ENCODE measurements at places on chromosomes 7 and 10. TPM values are rescaled to one million over a fixed set of nuclear protein-coding genes. Genes with fewer than 3 reads are reported as not detected.

DNA sequence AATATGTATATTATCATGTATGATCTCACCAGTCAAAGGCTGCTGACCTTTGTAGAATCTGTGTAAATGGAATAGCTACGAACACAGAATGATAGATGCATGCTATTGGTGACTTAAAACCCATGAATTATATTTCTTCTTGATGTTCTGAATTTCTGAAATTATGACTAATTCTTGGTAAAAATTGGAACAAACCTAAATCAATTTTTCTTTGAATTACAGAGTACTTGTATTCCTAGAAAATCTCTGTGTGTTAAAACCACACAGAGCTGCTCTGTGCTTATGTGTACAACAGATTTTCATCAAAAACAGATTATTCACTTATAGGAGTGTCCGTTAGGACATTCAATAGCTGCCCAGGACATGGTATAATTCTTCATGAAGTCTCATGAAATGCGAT, 108.3 kb upstream of the MDFIC start:
- H3K27me3 ChIP-seq = peaks cover 12% of the 10 kb centered on the region
- H3K4me3 ChIP-seq = peak overlapping the region; percentile 68
- no peak for DNase-seq
- no peak overlapping the region for H3K27ac ChIP-seq
- peaks cover 39% of the 10 kb centered on the region for H3K4me1 ChIP-seq

DNA sequence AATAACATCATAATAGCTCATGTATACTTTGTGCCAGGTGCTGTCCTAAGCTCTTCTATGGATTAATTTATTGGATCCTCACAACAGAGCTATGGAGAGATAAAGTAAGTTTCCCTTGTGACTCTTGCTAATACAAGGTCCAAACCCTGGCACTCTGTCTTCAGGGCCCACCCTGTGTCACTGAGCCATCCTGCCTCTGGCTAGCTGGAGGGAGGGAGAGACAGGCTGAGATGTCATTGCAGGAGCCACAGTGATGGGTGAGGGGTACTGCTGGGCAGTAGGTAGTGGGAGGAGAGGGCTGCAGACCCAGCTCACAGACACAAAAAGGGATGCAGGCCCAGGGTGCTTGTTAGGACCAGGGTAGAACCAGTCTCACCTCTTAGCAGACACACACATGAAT, 16.9 kb downstream of the GCK start:
- H3K4me3 ChIP-seq = no peak overlapping the region
- no peaks in the 10 kb centered on the region for H3K4me1 ChIP-seq
- no peaks in the 10 kb centered on the region for H3K36me3 ChIP-seq
- DNase-seq = no peak
- no peaks in the 10 kb centered on the region for H3K27me3 ChIP-seq

- H3K27me3 ChIP-seq = no peaks in the 10 kb centered on the region
- peaks cover 16% of the 10 kb centered on the region for H3K4me1 ChIP-seq
- H3K27ac ChIP-seq = no peak overlapping the region
- no peaks in the 10 kb centered on the region for H3K36me3 ChIP-seq
Measured at GRCh38 chr10:78764436-78764835, 304.3 kb upstream of the ZMIZ1 start.

DNA sequence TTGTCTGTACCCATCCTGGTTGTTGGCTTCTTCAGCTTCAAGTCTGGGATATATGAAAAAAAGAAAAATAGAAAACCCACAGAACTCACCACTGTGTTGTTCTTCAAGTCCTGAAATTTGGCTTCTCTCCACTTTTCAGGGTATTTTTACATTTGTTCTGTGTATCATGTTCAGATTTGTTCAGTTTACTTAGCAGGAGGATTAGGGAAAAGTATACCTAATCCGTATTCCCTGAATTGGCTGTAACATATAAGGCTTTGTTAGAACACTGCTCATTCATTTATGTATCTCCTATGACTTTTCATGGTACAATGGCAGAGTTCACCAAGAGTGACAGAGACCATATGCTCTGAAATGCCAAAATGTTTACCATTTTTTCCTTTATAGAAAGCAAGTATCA, 146.9 kb downstream of the PTN start:
- no peak overlapping the region for H3K27ac ChIP-seq
- H3K4me1 ChIP-seq = no peaks in the 10 kb centered on the region
- H3K4me3 ChIP-seq = no peak overlapping the region
- H3K36me3 ChIP-seq = no peaks in the 10 kb centered on the region
- no peak for DNase-seq

GRCh38 chr10:24292304-24293293, 83.7 kb downstream of the KIAA1217 start:
- no peak overlapping the region for H3K27ac ChIP-seq
- no peaks in the 10 kb centered on the region for H3K36me3 ChIP-seq
- DNase-seq = no peak
- H3K4me3 ChIP-seq = no peak overlapping the region
- H3K27me3 ChIP-seq = peaks cover 13% of the 10 kb centered on the region

GRCh38 chr10:33112831-33113455, 154.9 kb upstream of the ITGB1 start:
- peaks cover 78% of the 10 kb centered on the region for H3K4me1 ChIP-seq
- H3K27ac ChIP-seq = no peak overlapping the region
- DNase-seq = no peak
- no peak overlapping the region for H3K4me3 ChIP-seq

DNA sequence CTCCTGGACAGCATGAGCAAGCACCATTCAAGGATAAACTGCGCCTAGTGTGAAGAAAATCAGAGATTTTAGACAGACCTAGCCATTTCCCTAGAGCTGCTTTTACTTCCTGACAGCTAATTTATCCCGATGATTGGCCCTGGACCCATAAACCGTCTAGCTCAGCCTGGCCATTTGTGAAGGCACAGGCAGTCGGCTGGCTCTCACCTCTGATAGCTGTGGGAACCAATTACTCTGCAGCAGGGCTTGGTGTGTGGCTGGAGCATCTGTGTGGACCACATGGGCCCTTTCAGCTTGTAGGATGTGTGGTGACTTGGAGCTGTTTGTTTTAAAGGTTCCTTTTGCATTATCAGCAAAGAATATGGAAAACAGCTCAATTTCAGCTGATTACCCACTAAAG, 111.1 kb upstream of the NPY start:
- peaks cover 7% of the 10 kb centered on the region for H3K27me3 ChIP-seq
- H3K27ac ChIP-seq = no peak overlapping the region
- DNase-seq = no peak
- no peaks in the 10 kb centered on the region for H3K36me3 ChIP-seq
- no peaks in the 10 kb centered on the region for H3K4me1 ChIP-seq
- no peak overlapping the region for H3K4me3 ChIP-seq

DNA sequence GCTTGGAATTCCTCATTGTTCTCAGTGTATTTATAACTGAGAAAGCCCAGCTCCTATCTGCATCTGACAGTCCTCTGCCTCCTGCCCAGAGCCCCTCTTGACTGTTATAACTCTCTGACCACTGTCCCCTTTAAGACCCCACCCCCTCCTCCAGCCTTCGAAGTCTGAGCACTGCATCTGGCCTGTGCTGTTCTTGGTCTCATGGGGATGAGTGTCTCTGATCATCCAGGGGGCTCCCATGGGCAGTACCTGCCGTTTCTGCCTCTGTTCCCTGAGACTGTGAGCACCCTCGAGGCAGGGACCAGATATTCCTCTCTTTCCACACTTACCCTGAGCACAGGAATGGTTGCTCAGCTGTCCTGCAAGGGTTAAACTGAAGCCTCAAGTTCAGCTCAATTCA, 7.7 kb downstream of the GHRHR start:
- no peak overlapping the region for H3K27ac ChIP-seq
- DNase-seq = no peak
- H3K4me1 ChIP-seq = peaks cover 9% of the 10 kb centered on the region
- H3K4me3 ChIP-seq = no peak overlapping the region
- no peaks in the 10 kb centered on the region for H3K36me3 ChIP-seq

DNA sequence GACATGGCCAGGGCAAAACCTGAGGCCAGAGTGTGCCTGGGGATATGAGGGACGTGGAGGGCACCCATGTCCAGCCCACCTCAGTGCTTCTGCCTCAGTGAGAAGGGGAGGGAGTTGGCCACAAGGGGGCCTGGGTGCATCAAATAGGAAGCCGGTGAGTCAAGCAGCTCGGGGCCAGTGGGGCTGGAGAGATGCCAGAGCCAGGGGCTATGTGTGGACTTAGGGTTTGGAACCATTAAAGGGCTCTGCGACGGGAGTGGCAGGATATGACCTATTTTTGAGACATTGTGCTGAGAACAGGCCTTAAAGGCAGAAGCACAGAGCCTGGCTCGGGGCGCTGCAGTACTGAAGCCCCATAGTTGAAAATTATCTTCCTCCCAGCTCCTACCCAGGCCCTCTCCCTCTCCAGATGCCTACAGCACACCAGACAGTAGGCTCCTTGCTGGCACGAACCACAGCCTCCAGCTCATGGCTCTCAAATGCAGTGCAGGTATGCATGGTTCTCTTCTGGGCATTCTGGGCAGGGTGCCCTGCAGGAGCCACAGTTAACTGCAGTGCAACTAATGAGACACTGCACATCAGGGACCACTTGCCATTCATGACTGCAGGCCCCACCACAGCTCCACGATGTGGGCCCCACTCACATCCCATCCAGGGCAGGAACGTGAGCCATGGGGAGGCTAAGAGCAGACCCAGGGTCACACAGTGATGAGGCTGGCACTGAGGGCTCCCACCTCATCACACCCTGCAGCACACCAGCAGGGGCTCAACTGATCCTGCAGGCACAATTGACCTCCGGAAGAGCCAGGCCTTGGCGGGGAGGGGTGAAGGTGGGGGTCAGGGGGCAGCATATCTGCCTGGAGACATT, 7.2 kb upstream of the PGAM2 start:
- peaks cover 26% of the 10 kb centered on the region for H3K4me1 ChIP-seq
- peaks cover 13% of the 10 kb centered on the region for H3K36me3 ChIP-seq
- H3K4me3 ChIP-seq = no peak overlapping the region
- H3K27me3 ChIP-seq = no peaks in the 10 kb centered on the region
- peak overlapping the region; percentile 66 for H3K27ac ChIP-seq

Gene PDE1C
- total RNA-seq = not detected

Gene GSTO2
- 6.8 TPM for total RNA-seq

Gene NUTM2E
- not detected for total RNA-seq

Gene SLC29A4
- 1.3 TPM for total RNA-seq

Gene LRRC18
- not detected for total RNA-seq

Gene CALHM2
- 18.8 TPM for total RNA-seq

Gene HKDC1
- total RNA-seq = 0.62 TPM

Gene HOXA13
- total RNA-seq = not detected

Data from activated T-cell treated with anti-CD3 and anti-CD28 coated beads, Interleukin-2, amount 50 U/mL, for 72 hours (primary cell).